Astrocyte (in vitro differentiated cells and primary cell): ENCODE measurements at places on chromosomes 3 and 15. TPM values are rescaled to one million over a fixed set of nuclear protein-coding genes. Genes with fewer than 3 reads are reported as not detected.

- DNase-seq = no peak
- H3K4me1 ChIP-seq = no peaks in the 10 kb centered on the region
- H3K27ac ChIP-seq = no peak overlapping the region
- no peaks in the 10 kb centered on the region for H3K27me3 ChIP-seq
- no peaks in the 10 kb centered on the region for H3K36me3 ChIP-seq
Measured at GRCh38 chr3:74631351-74632140, 17.1 kb upstream of the CNTN3 start.

- no peaks in the 10 kb centered on the region for H3K4me1 ChIP-seq
- H3K27ac ChIP-seq = no peak overlapping the region
- no peaks in the 10 kb centered on the region for H3K27me3 ChIP-seq
- no peak for DNase-seq
- no peak overlapping the region for H3K4me3 ChIP-seq
Measured at GRCh38 chr3:32968166-32968919, 16.9 kb downstream of the CCR4 start.

DNA sequence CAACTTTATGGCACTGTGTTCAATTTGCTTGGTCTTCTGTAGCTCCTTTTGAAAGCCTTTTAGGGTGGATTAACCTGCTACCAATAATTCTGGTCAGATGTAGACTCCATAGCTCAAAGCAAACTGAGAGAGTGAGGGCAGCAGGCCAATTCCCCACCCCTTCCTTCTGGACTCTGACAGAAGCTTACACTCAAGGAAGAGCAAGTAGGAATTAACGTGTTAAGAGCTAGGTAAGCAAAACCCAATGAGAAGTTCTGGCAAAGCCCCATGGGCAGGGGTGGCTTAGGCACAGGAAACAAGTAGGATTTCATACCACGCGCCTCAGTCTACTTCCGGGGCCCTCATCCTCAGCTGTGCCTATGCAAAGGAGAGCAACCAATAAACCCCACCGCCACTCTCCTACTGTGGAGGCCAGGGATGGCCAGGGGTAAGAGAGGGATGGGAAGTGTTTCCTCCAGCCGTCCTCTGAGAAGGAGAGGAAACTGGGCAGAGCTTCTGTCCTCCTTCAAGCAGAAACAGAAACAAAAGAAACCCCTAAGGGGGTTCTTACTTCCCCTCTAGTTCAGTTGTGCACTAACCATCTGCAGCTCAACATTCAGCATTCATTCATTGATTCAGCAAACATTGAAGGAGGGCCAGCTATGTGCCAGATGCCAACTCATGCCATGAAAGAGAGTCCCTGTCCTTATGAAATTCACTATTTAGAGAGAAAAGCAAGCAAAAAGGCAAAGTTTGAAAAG is 12.6 kb downstream of the CCR5 start:
- DNase-seq = no peak
- no peaks in the 10 kb centered on the region for H3K36me3 ChIP-seq
- H3K4me1 ChIP-seq = no peaks in the 10 kb centered on the region
- H3K4me3 ChIP-seq = no peak overlapping the region
- H3K27ac ChIP-seq = no peak overlapping the region
- peaks cover 14% of the 10 kb centered on the region for H3K27me3 ChIP-seq

GRCh38 chr3:64694114-64694513 is 6.3 kb upstream of the ADAMTS9 start:
- H3K27me3 ChIP-seq = no peaks in the 10 kb centered on the region
- H3K4me1 ChIP-seq = no peaks in the 10 kb centered on the region
- no peak overlapping the region for H3K4me3 ChIP-seq
- no peaks in the 10 kb centered on the region for H3K36me3 ChIP-seq
- no peak overlapping the region for H3K27ac ChIP-seq
- DNase-seq = no peak

DNA sequence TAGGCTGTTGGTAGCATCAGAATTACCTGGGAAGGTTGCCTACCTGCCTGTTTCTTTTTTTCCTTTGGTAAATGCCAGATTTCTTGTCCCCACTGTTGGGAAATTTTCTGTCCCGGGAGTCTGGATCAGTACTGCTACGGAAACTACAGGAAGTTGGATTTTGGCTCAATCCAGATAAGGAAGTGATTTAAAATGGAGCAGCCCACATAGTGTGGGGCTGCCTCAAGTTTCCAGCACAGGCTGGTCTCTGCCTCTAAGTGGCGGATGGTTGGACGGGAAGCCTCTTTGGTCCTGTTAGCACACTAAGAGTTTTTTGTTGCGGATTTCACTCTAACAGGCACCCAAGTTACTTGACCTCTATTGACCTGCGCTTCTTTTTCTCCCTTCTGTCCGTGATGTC is 54.7 kb downstream of the EEFSEC start:
- no peaks in the 10 kb centered on the region for H3K27me3 ChIP-seq
- H3K27ac ChIP-seq = no peak overlapping the region
- no peaks in the 10 kb centered on the region for H3K4me1 ChIP-seq
- no peak for DNase-seq
- no peak overlapping the region for H3K4me3 ChIP-seq

TGM5 gene
- 0.16 TPM in 1 of 2 replicates, not detected in the other for total RNA-seq

DNA sequence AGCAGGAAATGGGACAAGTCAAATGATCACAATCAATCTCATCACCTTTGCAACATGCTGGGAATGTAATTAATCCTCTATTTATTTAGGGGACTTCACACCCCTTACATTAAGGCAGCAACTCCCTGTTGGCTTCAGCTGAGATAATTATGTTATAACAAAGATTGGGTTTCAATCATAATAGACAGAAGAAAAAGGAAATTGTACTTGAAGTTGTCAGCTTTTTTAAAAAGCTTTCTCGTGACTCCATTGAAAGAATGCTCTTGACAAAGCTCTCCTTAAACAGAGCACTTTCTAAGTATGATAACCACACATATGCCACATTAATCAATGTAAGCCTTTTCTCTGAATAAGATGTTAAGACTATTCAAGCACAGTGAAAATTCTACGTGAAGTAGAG is 65.7 kb downstream of the SHQ1 start:
- H3K36me3 ChIP-seq = no peaks in the 10 kb centered on the region
- no peak for DNase-seq
- H3K4me3 ChIP-seq = no peak overlapping the region
- H3K4me1 ChIP-seq = no peaks in the 10 kb centered on the region

SERINC4 gene
- total RNA-seq = 0.30 TPM in 1 of 2 replicates, not detected in the other

FYCO1 gene
- total RNA-seq = 19.7 and 20.9 TPM in 2 replicates

DNA sequence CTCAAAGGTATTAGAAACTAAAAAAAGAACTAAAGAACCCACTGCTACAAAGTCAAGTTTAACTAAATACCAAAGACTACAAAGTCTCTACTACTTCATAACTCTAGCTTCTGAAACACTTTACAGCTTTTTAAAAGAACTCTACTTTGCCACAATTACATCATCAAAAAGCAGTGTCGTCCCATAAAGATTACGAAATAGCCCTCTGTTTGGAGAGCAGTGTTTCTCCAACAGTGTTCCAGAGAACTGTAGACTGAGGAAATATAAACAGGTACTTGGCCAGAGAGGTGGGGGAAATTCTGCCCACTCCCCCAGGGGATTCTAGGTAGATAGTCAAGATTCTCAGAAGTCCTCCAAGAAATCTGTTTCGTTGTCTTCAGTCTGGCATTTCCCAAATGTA is 225.6 kb downstream of the PDZRN3 start:
- no peak overlapping the region for H3K4me3 ChIP-seq
- no peak for DNase-seq
- H3K27me3 ChIP-seq = no peaks in the 10 kb centered on the region
- no peaks in the 10 kb centered on the region for H3K4me1 ChIP-seq

DNA sequence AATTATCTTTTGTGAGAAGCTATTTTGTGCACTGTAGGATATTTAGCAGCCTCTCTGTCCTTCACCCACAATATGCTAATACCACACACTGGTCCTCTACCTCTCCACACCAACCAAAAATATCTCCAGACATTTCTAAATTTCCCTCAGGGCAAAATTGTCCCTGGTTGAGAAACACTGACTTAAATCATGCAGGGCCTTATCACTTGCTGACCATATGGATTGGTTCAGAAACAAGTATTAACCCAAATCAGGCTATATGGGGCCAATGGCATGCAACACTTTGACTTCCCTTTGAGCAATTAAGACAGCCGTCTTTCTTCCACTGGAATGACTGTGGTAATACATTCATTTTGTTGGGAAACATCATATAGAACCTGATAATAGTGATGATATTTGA is 251.1 kb downstream of the CNTN3 start:
- no peaks in the 10 kb centered on the region for H3K36me3 ChIP-seq
- H3K4me1 ChIP-seq = no peaks in the 10 kb centered on the region
- no peak for DNase-seq
- no peak overlapping the region for H3K4me3 ChIP-seq
- no peaks in the 10 kb centered on the region for H3K27me3 ChIP-seq

GHSR gene
- not detected in 2 replicates for total RNA-seq

POC1A gene
- total RNA-seq = 3.1 and 3.7 TPM in 2 replicates

- H3K4me3 ChIP-seq = no peak overlapping the region
- no peak overlapping the region for H3K27ac ChIP-seq
- no peak for DNase-seq
- no peaks in the 10 kb centered on the region for H3K4me1 ChIP-seq
- no peaks in the 10 kb centered on the region for H3K36me3 ChIP-seq
Measured at GRCh38 chr3:67437789-67438188, 216.6 kb downstream of the SUCLG2 start.

GRCh38 chr3:138653567-138653966 is 45.0 kb downstream of the FAIM start:
- peaks cover 11% of the 10 kb centered on the region for H3K36me3 ChIP-seq
- no peak overlapping the region for H3K4me3 ChIP-seq
- no peaks in the 10 kb centered on the region for H3K4me1 ChIP-seq

POPDC2 gene
- total RNA-seq = 1.8 and 2.1 TPM in 2 replicates

RBM6 gene
- total RNA-seq = 49.0 and 53.9 TPM in 2 replicates

IRAK2 gene
- 2.0 and 2.1 TPM in 2 replicates for total RNA-seq

- H3K4me1 ChIP-seq = no peaks in the 10 kb centered on the region
- H3K27ac ChIP-seq = no peak overlapping the region
- no peak for DNase-seq
Measured at GRCh38 chr3:115571413-115571812, 51.9 kb upstream of the GAP43 start.
